NCI-H446 (cell line): ENCODE measurements at places on chromosomes 7 and 10.

GRCh38 chr7:32658034-32658433 is 162.7 kb downstream of the AVL9 start:
- DNase-seq, result no peak

GRCh38 chr7:139034855-139035585 is 822 bp downstream of the ZC3HAV1L start:
- DNase-seq, result no peak

DNA sequence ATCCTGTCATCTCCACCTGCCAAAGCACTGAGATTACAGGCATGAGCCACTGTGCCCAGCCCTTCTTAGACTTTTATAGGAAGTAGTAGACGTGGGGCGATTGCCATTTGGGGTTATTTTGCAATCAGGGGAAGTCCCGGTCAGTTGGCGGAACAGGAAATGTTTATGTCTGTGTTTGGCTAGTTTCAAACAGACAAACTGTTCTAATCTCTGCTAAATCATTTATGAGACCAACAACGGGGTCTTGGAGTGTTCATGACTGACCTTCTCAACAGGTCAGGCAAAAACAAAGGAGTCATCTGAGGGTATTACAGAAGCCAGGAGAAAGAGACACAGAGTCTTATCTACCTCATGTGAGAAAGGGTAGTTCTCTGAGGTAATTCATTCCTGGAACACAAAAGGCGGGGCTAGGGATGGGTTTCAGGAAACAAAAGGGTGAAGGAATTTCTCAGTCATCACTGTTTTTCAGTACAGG is 6.6 kb upstream of the TPK1 start:
- no peak for DNase-seq

GRCh38 chr10:12720217-12720981 is 281.1 kb downstream of the CCDC3 start:
- peak; percentile 19 for DNase-seq

- no peak for DNase-seq
These were observed 2.6 kb downstream of the NPTX2 start for GRCh38 chr7:98619450-98620321.
